Fibroblast of villous mesenchyme (primary cell): ENCODE measurements at places on chromosomes 7 and 10.

GRCh38 chr7:45924283-45924682, 3.2 kb upstream of the IGFBP3 start:
- peak; percentile 73 for DNase-seq

- DNase-seq: no peak
Measured at GRCh38 chr10:75540981-75541380, 109.6 kb downstream of the LRMDA start.

DNA sequence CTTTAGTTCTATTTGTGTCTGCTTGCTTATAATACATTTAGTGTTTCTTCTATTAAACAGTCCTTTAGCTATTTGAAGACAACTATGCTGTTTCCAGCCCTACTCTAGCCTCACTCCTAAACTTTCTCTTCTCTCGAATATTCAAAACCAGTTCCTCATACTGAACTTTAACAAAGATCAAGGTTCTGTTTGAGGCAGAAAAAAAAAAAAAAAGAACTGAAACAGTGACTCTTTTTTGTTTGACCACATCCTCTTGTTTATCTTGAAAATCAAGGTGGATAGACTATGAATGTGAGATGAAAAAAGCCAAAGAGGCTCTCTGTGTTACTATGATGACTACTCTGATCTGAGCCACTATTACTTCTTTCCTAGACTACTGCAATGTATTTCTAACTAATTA, 154.3 kb downstream of the ZNF365 start:
- no peak for DNase-seq

DNA sequence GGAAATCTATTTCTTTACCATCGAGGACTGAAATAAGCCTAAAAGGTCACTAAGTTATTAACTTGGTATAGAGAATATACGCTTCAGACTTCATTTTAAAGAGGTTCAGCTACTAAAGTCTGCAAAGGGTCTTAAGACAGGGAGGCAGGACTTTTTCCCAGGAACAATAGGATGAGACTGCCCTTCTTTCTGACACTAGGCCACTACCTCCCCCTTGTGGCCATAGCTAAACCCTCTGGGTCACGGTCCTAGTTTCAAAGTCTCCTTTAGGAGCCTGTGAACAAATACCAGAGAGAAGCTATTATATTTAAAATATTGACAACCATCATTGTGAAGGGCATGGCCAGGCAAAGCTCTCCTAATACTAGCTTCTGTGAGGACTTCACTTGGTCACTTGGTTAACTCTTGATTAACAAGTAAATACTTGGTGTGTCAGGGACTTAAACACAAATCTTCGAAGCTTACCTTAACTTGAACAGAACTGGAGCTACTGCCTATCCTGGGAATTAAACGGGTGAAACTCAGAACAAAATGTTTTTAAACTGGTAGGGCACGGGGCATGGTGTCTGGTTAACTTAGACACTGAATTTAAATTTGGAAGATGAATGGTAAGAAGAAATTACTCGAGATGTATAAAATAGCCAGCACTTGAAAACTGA, 75.6 kb downstream of the CCDC6 start:
- peak; percentile 62 for DNase-seq

GRCh38 chr10:103791858-103792257, 63.5 kb downstream of the SH3PXD2A start:
- no peak for DNase-seq

- DNase-seq: no peak
Measured at GRCh38 chr7:148014541-148014940, 576.0 kb upstream of the C7orf33 start.

DNA sequence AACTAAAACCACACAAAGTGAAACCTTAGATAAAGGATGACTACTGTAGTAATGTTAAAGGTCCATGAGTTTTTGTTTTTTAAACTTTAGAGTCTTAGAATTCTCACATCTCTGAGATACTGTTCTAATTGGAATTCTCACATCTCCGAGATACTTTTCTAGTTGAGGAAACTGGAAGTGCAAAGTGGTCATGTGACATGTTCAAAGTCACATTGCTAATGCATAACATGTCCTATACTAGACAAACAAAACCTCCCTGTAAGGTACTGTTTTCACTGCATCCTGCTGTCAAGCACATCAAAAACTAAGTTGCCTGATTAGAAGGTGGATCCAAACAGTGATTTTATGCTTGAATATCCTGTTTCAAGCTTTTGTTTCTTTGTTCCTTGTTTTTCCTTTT, 13.9 kb downstream of the TAX1BP1 start:
- DNase-seq: no peak

DNA sequence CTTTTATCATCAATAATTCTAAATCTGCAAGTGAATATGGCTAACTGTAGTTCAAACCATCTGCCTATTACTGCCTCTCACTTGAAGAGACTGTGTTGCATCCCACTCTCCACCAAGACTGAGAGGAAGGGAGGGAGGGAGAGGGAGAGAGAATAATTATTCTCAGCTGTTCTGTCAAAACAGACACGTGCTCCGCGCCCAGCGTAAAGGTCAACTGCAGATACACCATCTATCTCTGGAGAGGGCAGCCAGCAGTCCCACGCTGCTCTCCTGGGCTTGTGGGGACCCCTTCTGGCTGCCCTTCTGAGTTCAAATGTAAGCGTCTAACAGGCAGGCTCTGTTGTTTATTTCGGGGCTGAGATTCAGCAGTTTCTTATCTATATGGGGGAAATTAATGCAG, 625.5 kb upstream of the GALNT17 start:
- no peak for DNase-seq

DNA sequence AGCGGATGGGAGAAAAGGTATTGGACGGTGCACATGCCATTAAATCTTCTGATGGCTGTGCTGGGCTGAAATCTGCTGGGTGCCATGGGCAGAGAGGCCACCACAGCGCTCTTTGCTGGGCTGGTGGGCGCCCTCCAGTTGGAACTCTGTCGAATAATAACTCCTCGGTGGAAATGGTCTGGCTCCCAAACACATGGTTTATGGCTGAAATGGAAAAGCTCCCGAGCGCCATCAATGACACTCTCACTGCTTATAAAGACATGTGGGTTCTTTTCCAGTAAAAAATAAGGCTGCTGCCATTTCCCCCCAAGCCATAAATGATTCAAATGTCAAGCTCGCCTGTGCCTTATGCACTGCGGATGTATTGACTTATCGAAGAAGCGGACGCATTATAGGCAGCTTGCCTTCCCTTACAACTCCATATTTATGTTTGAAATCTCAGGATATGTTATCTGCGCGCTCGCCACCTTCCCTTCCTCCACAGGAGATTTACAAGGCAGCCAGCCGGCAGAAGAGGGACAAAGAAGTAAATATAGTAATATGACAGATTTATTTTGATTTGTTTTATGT, 239.0 kb upstream of the MKI67 start:
- DNase-seq: no peak

- DNase-seq: no peak
Measured at GRCh38 chr10:82922046-82922445, 1047.1 kb downstream of the NRG3 start.

- no peak for DNase-seq
Measured at GRCh38 chr7:64101943-64102655, 56.9 kb downstream of the ZNF727 start.

DNA sequence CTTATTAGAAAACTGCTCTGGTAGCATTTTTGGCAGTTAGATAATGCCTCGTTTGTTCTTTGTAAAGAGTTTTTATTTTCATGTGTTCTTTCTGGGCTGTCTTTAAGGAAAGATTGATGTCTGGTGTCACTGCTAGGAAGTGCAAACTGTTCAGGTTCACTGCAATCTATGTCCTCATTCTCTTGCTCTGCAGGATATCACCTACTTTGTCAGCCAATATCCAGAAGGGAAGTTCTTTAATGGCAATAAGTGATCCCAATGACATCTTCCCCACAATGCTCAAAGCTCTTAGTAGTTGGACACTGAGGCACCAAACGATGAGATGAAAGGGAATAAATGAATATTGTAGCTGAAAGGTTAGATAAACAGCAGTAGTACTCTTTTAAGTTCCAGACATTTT, 115.1 kb downstream of the AGMO start:
- DNase-seq: no peak

- peak; percentile 86 for DNase-seq
Measured at GRCh38 chr10:17199351-17199804, 2.1 kb downstream of the TRDMT1 start.

- DNase-seq: no peak
Measured at GRCh38 chr10:94997741-94998174, 59.3 kb downstream of the CYP2C9 start.

DNA sequence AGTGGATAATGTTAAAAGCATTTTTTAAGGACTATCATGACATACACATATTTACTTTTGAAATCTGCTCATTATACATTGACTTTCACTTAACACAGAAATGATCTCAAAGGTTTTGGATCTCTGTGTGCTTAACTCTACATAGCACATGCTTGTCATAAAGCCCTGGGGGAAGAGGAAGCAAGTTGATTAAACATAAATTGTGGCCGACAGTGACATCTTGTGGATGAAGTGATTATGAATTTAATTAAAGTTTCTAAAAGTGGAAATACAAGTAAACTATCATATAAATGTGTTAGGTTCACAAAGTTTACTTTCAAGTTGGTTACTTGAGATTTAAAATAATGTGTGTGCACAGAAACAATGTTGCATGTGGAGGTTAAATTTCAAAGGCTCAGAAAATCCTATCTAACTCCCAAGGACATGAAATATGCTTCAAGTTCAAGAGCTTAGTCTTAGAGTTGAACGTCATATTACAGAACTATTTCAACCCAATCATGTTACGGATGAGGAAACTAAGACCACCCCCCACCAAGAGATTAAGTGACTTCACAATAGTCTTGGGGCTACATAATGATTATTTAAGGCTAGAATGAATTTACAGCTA, 1247.8 kb downstream of the GATA3 start:
- peak; percentile 54 for DNase-seq

- DNase-seq: no peak
Measured at GRCh38 chr7:91041141-91041540, 223.1 kb upstream of the FZD1 start.

DNA sequence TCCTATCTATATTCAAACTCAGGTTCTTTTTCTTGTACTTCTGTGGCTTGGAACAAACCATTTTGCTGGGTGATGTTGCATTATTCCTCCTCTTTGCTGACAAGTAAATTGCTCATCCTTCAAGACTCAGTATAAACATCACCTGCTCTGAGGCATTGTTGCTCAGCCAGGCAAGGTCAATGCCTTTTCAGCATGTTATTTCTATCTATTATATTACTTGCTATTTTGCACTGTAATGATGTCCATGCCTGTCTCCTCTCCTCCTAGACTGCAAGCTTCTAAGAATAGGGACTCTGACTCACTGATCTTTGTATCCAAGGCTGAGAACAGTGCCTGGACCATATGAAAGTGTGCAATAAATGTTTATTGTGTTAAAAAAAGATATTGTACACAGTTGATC, 293.8 kb downstream of the RNLS start:
- no peak for DNase-seq

GRCh38 chr7:7932553-7932952, 36.0 kb upstream of the GLCCI1 start:
- no peak for DNase-seq

DNA sequence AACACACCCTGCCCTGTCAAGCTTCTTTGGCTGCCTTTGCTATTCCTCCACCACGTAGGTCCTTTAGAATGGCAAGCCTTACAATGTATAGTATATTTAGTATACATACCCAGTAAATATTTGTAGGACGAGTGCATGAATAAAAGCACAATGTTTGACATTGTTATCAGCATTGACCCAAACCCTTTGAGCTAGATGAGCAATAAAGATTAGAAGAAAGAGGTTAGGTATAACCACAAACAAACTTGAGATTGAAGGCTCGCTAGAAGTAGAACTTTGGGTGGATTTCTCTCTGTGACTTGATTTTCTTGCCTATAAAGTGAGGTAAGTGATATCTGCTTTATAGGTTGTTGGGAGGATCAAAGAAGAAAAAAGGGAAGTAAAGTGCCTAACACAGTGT, 561.0 kb upstream of the GALNT17 start:
- no peak for DNase-seq

GRCh38 chr10:110404825-110405224, 92.9 kb upstream of the DUSP5 start:
- DNase-seq: no peak

- DNase-seq: no peak
Measured at GRCh38 chr7:18145160-18145559, 117.5 kb upstream of the PRPS1L1 start.

DNA sequence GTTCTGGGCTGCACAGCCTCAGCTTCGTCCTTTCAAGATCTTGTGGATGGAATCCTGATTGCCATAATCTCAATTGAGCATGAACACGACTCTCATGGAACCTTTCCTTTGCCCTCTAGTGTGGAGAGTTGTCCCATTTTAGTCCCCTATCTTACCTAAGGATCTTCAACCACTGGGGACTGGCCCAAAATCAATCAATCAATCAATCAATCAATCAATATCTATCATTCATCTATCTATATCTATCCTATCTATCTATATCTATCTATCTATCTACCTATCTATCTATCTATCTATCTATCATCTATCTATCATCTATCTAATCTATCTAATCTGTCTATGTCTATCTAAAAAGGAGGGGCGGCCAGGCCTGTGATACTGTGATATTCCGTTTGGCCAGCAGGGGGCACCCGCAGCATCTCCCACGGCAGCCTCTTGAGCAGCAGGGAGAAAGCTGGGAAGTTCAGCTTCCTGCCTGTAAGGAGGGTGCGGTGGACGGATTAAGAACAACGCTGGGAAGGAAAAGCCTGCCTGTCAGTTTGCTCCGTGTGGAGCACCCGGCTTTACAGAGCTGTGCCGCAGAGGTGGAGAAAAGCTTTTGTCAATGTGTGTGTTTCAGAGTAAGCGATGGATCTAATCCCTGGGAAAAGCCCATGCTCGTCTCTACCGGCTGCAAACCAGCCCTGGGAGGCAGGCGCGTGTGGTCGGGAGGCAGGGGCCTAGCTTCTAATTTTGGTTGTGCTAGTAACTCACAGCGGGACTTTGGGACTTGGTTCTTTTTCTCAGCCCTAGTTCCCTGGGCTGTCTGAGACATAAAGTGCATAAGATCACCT, 124.9 kb downstream of the SH2D4B start:
- DNase-seq: peak; percentile 80

- DNase-seq: no peak
Measured at GRCh38 chr10:123148414-123149161, 652 bp downstream of the HMX2 start.

DNA sequence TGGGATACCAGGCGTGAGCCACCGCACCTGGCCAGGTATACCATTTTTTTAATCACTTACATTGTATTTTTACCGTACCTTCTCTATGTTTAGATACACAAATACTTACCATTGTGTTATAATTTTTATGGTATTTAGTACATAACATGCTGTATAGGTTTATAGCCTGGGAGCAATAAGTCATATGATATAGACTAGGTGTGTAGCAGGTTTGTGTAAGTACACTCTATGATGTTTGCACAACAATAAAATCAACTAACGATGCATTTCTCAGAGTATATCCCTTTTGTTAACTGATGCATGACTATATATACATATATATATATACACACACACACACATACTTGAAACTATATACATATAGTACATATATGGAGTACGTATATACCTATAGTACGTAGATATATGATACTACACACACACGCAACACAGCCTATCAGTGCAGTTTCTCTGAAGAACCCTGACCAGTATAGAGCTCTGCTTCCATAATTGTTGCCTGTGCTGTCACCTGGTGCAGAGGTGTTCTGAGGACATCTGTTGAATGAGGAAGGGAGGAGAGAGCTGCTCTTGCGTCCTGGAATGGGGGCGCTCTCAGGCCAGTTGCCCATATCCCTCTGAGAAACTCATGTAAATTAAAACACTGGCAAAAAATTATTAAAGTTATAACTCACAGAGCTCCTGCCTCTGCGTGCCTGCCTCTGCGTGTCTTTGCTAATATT, 315.3 kb downstream of the FGFR2 start:
- no peak for DNase-seq
